Gastrocnemius medialis (tissue), 4 donors: ENCODE measurements at places on chromosomes 11 and 22. TPM values are rescaled to one million over a fixed set of nuclear protein-coding genes. Genes with fewer than 3 reads are reported as not detected.

DNA sequence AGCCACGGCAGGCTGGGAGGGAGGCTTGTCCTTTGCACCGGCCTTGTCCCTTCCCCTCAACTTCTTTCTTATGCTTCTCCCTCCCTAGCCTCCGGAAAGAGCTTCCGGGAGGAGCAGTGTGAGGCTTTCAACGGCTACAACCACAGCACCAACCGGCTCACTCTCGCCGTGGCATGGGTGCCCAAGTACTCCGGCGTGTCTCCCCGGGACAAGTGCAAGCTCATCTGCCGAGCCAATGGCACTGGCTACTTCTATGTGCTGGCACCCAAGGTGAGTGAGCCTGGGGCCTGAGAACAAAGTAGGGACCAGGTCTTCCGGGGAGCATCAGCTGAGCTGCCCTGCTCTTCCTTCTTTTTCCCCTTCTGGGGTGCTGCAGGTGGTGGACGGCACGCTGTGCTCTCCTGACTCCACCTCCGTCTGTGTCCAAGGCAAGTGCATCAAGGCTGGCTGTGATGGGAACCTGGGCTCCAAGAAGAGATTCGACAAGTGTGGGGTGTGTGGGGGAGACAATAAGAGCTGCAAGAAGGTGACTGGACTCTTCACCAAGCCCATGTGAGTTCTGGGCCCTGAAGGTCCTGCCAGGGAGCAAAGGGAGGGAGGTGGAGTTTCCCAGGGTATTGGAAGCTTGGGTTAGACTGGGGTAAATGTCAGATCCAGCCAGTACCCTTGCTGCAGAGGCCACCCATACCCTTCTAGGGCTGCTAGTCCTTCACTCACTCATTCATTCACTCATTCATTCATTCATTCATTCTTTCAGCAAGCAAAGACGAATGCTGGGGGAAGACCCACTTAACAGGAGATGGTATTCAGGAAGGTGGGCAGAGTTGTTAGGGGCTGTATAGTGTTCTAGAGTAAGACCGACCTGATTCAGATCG, 22.6 kb downstream of the ADAMTS15 start:
- no peak overlapping the region for H3K4me3 ChIP-seq
- no peak overlapping the region for H3K27ac ChIP-seq
- no peaks in the 10 kb centered on the region for H3K4me1 ChIP-seq
- no peak for DNase-seq

- H3K4me1 ChIP-seq = peaks cover 7% of the 10 kb centered on the region
- H3K4me3 ChIP-seq = no peak overlapping the region
- H3K27ac ChIP-seq = no peak overlapping the region
- no peaks in the 10 kb centered on the region for H3K36me3 ChIP-seq
- H3K27me3 ChIP-seq = no peaks in the 10 kb centered on the region
Measured at GRCh38 chr11:112115386-112115785, 28.7 kb downstream of the SDHD start.

DNA sequence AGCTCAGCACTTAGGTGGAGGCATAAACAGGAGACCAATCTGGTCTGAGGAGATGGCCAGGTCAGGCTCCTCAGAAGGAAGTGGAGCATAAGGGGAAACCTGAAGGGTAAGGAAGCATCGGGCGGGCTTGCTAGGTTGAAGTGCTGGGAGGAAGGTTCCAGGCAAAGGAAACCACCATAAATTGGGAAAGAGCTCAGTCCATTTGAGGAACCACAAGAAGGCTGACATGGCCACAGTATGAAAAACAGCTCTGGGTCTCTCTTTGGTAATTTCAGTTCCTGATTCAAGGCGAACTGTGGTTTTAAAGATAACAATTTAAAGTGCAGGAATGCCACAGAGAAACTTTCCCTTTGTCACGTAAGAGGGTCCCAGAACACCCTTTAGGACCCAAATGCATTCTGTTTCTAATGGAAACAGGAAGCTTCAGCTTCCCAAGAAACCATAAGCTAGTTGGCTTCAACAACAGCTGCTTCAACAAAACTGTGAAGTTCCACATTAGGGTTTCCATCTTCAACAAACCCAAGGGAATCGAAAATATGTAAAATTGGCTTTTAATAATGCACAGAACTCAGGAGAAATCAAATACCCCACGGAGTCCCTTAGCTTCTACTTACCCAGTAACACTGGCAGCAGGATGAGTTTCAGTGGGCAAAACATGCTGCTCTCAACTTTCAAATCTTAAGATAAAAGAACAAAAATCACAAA, 10.4 kb downstream of the JAML start:
- no peaks in the 10 kb centered on the region for H3K36me3 ChIP-seq
- H3K4me3 ChIP-seq = no peak overlapping the region
- DNase-seq = peak; percentile 12
- no peaks in the 10 kb centered on the region for H3K4me1 ChIP-seq

GRCh38 chr11:46725338-46726205, 6.6 kb downstream of the F2 start:
- no peaks in the 10 kb centered on the region for H3K27me3 ChIP-seq
- H3K4me1 ChIP-seq = no peaks in the 10 kb centered on the region
- DNase-seq = no peak
- no peak overlapping the region for H3K27ac ChIP-seq

DNA sequence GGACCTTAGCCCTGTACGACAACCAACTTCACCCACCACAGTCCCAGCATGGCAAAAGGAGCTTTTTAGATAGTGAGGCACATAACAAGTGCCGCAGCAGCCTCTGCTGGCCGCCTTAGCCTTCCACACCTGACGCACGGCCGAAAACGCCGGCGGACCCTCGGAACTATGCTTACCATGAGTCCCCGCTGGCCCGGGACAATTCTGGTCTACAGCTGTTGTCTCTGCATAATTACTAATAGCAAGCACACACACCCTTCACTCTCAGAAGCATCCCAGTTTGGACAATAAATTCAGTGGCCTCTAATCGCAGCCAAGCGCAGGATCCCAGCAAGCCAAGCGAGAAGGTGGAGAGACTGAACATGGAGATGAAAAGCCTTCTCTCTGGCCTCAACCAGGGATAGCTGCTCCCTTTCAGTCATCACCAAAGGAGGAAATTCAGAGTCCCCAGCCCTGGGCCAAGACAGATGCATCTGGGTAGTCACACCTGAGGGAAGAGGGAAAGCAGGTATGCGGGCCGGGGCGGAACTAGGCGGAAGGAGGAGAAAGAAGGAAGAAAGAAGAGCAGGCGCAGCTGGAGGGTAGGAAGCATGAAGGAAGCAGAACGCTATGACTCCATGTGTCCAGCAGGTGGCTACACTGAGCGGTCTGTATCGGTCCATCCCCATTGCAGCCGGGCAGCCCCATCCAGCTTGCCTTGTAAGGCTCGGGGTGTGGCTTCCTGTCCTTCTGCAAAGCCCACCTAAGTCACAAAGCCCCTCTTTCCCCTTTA, 40.3 kb downstream of the BUD13 start:
- H3K27ac ChIP-seq = no peak overlapping the region
- H3K4me3 ChIP-seq = no peak overlapping the region
- no peak for DNase-seq
- no peaks in the 10 kb centered on the region for H3K27me3 ChIP-seq

GRCh38 chr11:114876234-114876633, 197.9 kb downstream of the NXPE2 start:
- no peaks in the 10 kb centered on the region for H3K27me3 ChIP-seq
- no peak overlapping the region for H3K4me3 ChIP-seq
- no peak for DNase-seq
- no peaks in the 10 kb centered on the region for H3K36me3 ChIP-seq

DNA sequence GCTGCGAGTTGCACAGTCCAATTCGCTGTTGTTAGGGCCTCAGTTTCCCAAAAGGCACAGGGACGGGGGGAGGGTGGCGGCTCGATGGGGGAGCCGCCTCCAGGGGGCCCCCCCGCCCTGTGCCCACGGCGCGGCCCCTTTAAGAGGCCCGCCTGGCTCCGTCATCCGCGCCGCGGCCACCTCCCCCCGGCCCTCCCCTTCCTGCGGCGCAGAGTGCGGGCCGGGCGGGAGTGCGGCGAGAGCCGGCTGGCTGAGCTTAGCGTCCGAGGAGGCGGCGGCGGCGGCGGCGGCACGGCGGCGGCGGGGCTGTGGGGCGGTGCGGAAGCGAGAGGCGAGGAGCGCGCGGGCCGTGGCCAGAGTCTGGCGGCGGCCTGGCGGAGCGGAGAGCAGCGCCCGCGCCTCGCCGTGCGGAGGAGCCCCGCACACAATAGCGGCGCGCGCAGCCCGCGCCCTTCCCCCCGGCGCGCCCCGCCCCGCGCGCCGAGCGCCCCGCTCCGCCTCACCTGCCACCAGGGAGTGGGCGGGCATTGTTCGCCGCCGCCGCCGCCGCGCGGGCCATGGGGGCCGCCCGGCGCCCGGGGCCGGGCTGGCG, at the start of gene BCR:
TSS of gene BCR (plus strand) at position 209 of the 592 bp plus-strand sequence. CDS start 452 bp downstream, outside the sequence.
- peak; percentile 41 for DNase-seq
- peaks cover 41% of the 10 kb centered on the region for H3K4me1 ChIP-seq

GRCh38 chr11:112451250-112451649, 190.6 kb upstream of the PLET1 start:
- no peaks in the 10 kb centered on the region for H3K4me1 ChIP-seq
- no peaks in the 10 kb centered on the region for H3K36me3 ChIP-seq
- H3K27me3 ChIP-seq = no peaks in the 10 kb centered on the region
- no peak overlapping the region for H3K4me3 ChIP-seq
- no peak for DNase-seq

DNA sequence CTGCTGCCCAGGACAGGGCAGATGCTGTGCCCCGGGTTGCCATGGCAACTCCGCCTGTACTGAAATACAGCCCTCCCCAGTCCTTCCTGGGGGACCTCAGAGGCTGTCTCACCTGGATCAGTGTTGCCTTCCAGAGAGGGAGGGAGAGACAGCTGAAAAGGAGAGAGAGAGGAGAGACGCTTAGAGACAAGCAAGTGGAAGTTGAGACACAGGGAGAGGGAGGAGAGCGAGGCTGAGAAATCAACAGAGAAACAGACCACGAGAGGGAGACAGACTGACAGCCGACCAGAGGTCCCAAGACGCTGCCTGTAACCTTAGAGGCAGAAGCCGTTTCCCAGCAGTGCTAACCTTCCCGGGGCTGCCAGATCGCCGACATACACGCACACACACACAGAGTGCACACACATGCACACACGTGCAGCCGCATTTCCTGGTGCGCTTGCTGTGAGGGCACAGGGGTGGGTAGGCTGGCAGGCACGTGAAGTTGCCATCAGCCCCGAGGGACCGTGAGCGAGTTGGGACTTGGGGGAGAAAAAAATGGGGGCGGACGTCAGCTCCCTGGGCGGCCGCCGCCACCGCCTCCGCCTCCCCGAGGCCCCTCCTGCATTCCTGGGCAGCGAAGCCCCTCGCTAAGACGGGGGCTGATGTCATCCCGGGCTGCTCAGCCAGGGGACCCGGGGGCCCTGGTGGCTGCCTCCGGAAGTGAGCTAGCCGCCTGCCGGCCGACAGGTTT, 88.6 kb upstream of the CRYBB3 start:
- DNase-seq = peak; percentile 66
- peak overlapping the region; percentile 79 for H3K4me3 ChIP-seq
- H3K4me1 ChIP-seq = peaks cover 26% of the 10 kb centered on the region
- no peaks in the 10 kb centered on the region for H3K27me3 ChIP-seq

- no peaks in the 10 kb centered on the region for H3K36me3 ChIP-seq
- H3K27ac ChIP-seq = no peak overlapping the region
- DNase-seq = no peak
- H3K4me1 ChIP-seq = no peaks in the 10 kb centered on the region
- H3K4me3 ChIP-seq = no peak overlapping the region
- no peaks in the 10 kb centered on the region for H3K27me3 ChIP-seq
Measured at GRCh38 chr11:17063171-17064002, 14.1 kb downstream of the RPS13 start.

GRCh38 chr22:19761725-19762567, 1.4 kb downstream of the TBX1 start:
- peaks cover 37% of the 10 kb centered on the region for H3K27me3 ChIP-seq
- no peaks in the 10 kb centered on the region for H3K36me3 ChIP-seq
- H3K27ac ChIP-seq = peak overlapping the region; percentile 81
- peaks cover 4% of the 10 kb centered on the region for H3K4me1 ChIP-seq
- peak overlapping the region; percentile 54 for H3K4me3 ChIP-seq

MS4A6E gene
- not detected for total RNA-seq

CCDC87 gene
- total RNA-seq = 0.41 TPM
